HS-27A (cell line): ENCODE measurements at places on chromosomes 16 and 17.

DNA sequence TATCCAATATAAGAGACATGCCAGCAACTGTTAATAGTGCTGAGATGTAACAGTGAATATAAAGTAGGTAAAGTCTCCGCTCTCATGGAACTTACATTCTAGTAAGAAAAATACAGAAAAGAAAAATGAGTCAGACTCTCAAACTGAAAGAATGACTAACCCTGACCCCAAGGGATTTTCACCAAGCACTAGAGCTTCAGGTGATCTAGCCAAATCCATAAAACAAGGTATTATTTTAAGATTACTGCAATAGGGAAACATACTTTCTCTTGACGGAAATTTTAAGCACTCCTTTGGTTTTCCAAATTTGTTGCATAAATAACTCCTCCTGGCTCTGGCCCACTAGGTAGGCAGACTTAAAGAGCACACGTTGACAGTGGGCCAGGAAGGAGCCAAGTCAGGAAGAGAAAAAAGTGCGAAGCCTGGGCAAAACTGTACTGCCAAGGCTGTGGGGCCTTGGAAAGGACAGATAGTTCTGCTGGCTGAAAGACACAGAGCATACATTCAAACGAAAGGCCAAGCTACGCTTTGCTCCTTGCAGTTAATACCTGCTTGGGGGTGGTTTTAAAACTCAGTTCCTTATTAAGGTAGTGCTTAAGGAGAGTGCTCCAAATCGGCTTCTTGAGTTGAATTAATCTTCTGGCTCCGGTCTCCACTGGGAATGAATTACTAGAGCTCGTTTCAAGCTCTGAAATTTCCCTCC lies 1.4 kb downstream of the GOT2 start:
- DNase-seq, result no peak

GRCh38 chr16:999677-1000076 lies 18.1 kb downstream of the SOX8 start:
- no peak for DNase-seq

DNA sequence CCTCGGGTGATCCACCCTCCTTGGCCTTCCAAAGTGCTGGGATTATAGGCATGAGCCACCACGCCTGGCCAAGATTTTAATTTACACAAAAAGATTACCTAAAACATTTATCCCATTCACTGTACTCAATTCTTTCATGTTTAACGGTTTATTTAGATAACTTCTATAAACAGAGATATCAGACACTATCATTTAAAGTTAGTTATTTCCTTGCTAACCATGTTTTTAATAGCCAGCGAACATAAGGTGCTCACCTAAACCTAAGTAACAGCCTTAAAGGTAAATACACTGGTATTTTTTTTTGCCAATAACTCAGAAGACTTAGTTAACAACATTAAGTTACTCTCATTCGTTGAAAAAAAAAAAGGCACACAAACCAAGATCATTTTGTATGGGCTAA lies 82.0 kb upstream of the C17orf78 start:
- DNase-seq, result no peak

DNA sequence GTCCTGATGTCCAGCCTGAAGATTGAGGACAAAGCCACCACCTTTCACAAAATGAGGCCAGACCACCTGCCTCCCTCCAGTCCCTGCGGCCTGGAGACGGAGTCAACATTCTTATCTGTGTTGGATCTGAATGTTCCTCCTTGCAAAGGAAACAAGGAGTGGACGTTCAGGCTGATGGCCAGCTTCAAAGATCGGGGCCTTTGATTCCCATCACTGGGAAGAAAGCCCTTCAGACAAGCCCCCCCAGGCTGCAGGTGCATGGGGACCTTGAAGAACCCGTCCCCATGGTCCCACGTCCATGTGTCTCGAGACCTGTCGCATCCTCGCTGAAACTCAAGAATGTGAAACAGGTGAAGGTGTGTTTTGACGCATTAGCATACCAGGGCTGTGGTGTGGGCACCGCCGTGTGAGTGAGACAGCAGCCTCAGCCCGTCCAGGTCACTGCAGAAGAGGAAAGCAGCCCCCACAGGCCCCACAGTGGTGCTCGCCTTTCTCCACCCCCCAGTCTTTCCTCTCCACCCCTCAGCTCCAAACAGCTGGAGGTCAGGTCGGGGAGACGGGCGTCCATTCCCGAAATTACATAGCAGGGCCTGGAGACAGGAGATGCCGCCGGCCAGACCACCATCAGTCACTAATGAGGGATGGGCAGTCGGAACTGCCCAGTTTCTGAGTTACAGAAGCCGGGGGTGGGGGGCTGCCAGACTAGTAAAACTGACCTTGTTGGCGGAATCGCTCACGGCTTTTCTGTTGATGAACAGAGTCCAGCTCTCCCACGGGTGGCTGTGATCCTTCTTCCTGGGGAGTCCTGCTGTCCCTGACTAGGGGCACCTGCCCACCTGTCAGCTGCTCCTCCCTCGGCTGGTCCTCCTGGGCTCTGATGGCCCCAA lies 877 bp upstream of the CSNK1D start:
- no peak for DNase-seq

- DNase-seq, result no peak
These were observed 683.1 kb upstream of the SALL1 start for GRCh38 chr16:51834133-51834532.

GRCh38 chr17:30347488-30347887 lies 13.6 kb upstream of the TMIGD1 start:
- DNase-seq, result no peak

GRCh38 chr17:79294459-79295071 lies 219.9 kb downstream of the ENGASE start:
- DNase-seq, result no peak

DNA sequence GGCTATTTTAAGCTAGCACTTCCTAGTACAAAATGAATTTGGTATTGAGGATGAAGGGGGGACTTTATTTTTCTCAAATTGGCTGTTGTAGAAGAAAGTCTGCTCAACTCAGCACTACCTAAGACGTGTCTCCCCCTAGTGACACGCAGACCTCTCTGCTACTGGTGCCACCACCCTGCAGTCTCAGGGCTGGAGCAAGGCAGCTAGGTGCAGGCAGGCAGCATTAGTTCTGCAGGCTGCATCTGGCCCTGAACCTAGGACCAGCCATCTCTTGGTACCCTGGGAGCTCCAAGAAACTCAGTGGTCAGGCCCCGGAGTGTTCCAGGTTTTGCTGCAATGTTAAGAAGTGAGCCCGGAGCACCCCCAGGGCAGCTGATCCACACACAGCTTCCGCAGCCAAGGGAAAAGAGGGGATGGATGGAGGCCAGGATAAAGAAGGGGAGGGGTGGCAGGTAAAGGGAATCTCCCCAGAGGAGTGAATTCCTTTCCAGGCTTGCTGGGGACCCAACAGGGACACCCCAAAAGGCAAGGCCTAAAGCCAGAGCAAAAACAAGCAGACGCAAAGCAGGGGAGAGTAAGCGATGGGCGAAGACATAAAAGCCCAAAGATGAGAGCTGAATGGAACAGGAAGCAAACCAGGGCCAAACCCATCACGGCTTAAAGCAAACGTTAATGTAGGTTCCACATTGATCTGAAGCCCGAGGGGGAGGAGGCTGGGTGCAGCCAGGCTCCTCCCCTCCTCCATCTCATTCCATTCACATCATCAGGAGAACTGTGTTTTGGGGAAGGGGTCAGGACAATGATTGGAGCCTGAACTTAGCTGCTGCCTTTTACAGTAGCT lies 200.5 kb downstream of the ZFHX3 start:
- DNase-seq, result no peak

DNA sequence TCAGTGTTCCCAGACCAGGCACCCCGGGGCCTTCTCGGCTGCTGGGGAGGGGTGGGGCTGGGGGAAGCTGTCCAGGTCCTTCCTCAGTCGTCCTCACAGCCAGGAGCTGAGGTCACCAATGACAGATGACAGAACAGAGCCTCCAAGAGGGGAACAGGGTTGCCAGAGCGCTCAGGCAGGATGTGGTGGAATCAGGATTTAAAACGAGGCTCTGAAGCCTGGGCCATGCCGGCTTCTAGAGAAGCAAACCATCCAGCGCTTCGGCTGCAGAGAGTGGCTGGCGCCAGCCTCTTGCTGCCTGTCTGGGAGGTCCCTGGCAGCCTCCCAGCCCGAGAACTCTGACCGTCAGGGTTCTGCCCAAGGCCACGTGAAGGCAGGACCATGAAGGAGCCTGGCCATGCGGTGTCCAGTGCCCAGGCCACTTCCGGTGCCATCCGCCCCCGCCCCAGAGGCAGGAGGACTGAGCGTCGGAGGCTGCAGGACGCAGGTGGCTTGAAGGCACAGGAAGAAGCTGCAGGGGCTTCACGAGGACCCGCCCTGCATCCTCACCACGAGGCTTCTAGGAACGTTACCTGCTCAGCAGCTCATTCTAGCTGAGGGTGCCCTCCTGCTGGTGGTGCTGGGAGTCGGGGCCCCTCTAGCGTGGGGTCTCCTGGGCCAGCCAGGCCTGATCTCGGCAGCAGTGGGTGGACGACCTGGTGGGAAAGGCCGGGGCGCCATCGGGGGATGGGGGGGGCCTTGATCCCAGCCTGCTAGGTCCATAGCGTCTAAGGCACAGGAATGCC lies 78.5 kb downstream of the KLHDC4 start:
- no peak for DNase-seq

- no peak for DNase-seq
These were observed 16.4 kb downstream of the MAP2K3 start for GRCh38 chr17:21300601-21301571.

DNA sequence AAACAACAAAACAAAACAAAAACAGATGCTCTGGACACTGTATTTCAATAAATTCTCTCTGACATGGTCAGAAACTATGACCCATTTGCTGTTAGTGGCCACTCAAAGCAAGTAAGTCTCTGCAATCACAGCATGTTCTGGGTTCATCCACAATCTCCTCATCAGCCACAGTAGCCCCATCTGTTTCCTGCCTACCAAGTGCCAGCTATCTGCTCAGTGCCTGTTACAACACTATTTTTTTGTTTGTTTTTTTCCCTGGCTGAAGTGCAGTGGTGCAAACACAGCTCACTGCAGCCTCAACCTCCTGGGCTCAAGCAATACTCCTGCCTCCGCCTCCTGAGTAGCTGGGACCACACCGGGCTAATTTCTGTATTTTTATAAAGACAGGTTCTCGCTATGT lies 137.9 kb downstream of the SOX9 start:
- no peak for DNase-seq

DNA sequence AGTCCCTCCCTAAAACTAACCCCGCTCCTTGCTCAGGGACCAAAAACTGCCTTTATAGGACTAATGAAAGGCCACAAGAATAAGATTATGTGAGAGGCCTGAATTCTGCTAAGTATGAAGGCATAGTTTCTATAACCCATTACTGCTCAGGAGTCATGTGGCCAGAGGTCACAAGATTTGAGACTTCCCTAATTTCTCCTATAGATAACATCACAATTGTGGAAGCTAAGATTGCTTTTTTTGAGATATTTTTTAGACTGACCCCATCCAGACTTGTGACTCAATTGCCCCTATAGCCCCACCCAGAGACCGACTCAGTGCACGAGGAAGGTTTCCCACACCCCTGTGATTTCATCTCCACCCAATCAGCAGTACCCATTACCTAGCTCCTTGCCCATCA lies 504.1 kb upstream of the GOT2 start:
- DNase-seq, result no peak

DNA sequence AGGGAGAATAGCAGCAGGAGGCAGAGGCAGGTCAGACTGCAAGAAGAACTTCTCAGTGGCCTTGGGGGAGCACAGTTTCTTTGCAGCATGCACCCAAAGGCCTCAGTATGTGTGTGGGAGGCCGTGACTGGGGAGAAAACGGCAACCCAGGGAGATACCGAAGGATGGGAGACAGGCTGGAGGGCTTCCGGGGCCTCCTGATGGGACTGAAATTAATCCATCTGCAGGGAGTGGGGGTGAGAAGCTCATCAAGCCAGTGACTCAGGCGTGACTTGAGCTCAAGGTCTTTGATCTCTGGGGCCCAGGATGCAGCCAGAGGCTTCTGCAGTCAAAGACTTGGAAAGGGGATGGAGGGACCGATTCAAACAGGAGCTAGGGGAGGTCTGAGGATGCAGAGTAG lies 5.1 kb upstream of the C17orf113 start:
- DNase-seq, result no peak

GRCh38 chr17:12301551-12301950 lies 280.9 kb downstream of the MAP2K4 start:
- DNase-seq, result no peak

DNA sequence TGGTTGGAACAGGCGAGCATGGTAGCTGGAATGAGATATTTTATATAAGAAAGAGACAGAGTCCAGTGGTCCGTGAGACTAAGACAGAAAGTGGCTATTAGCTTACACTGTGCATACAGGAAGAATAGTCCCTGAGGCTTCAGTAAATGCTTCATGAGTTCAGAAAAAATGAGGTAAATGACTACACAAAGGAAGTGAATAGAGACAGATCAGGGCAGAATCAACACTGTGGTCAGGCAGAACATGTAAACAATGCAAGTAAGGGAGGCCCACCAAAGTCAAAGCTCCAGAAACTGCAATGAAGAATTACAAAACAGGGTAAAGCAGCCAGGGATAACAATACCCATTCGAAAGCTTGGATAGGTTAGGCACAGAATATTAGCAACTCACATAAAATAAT lies 4.8 kb downstream of the ABCA10 start:
- DNase-seq, result no peak

- no peak for DNase-seq
These were observed 238.2 kb upstream of the ASIC2 start for GRCh38 chr17:33531311-33531710.

DNA sequence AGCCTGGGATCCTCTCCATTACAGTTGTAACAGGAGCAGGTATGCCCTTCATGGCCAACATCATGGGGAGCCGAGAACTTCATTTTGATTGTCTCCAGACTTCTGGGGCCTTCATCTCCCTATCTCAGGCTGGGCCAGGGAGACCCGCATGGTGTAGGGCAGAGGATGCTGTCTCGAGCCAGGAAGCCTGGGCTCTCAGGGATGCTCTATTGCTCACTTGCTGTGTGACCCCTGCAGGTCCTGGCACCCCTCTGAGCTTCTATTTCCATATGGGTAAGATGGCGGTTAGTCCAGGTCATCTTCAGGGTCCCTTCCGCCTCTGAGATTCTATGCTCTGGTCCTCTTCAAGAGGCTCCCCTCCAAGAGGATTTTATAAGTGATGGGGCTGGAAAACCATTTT lies 20.6 kb upstream of the RNF135 start:
- no peak for DNase-seq

GRCh38 chr17:36532435-36532975 lies 2.2 kb downstream of the MYO19 start:
- no peak for DNase-seq

- no peak for DNase-seq
These were observed 4.6 kb downstream of the RAI1 start for GRCh38 chr17:17685775-17686291.

GRCh38 chr17:66682283-66682682 lies 152.6 kb upstream of the CACNG5 start:
- DNase-seq, result no peak

DNA sequence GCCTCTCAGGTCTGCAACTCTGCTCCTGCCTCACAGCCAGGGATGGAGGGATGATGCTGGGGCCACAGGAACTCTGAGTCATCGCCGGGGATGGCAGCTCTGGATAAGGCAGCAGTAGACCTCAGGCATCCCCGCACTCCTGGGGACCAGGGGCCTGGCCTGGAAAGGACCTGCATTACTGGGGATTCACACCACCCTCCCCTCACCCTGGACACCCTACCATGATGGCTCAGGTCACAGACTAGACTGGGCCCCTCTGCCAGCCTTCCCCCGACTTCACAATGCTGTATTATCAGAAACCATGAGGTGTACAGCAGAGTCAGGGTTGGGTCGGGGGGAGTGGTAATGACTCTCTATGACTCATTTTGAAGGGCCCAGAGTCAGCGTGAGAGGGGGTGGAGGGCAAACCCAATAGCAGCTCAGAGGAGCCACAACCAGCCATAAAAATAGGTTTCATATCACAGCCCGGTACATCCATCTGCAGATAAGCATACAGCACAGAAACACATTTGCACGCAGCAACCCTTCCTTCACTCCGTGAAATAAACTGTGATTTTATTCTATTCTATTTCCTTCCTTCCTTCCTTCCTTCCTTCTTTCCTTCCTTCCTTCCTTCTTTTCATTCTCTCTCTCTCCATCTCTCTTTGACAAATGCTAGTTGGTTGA lies 28.8 kb downstream of the DYNLRB2 start:
- peak; percentile 79 for DNase-seq
